ENCODE measurements at places on chromosomes 11 and 22.

- DNase-seq: no peak
Observed at GRCh38 chr22:29647954-29648737, 44.7 kb downstream of the NF2 start.

- DNase-seq: no peak
Observed at GRCh38 chr11:12159351-12160099, 49.1 kb downstream of the MICAL2 start.

DNA sequence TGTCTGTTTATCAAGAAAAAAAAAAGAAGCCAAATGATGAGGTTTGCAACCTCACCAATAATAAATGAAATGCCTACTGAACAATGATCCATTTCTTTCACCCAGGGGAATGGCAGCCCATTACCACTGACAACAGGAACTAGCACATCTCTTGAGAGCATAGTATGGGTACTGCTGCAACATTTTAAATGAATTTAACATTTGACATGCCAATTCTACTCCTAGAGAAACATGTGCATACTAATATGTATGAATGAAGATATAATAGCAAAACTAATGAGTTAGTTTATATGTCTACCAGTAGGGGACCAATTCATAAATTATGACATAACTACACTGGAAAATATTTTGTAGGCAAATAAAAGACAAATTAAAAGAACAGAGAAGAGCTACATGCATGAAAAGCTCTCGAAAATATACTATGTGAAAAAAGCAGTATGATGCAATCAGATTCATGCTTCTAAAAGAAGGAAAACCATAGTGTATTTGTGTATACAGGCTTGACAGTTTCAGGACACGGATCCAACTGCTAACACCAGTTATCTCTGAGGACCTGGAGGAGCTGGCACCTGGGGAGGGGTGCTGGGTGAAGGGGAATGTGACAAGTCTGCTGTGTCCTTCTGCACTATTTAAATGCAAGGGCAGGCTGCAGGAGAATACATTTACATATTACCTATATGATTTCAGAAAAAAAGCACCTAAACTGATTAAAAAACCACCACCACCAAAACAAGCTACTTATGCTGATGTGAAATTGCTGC, 6.9 kb downstream of the SMCO4 start:
- DNase-seq: no peak

DNA sequence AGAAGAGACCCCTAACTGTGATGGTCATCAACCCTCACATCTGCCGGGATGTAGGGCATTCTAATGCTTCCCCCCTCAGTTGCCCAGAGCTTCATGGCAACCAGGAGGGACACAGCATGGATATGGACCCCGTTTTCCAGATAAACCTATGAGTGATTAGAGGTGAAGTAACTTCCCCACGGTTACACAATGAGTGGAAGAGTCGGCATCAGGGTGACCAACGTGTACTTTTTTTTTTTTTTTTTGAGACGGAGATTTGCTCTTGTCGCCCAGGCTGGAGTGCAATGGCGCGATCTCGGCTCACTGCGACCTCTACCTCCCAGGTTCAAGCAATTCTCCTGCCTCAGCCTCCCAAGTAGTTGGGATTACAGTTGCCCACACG, 25.0 kb downstream of the TXN2 start:
- DNase-seq: no peak

DNA sequence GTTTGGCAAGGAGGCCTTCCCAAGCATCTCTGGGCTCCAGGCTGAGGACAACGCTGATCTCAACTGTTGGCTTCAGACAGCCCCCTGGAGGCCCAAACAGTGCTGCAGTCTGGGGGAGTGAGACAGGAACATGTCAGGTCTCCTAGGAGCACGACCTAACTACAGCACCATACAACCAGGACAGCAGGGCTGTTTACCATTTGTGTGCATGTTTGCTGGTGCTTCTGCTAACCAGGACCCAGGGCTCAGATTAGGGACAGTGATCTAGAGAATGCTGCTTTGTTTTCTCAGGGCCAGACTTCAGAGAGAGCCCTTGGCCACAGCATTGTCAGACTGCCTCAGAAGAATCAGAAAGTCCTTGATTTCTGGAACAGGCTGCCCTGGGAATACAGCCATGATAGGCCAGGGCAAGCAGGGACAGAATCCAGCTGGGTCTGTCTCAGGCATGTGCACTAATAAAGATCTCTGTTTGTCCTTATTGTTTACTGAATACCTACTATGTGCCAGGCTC, 126.5 kb downstream of the VPREB1 start:
- DNase-seq: no peak

DNA sequence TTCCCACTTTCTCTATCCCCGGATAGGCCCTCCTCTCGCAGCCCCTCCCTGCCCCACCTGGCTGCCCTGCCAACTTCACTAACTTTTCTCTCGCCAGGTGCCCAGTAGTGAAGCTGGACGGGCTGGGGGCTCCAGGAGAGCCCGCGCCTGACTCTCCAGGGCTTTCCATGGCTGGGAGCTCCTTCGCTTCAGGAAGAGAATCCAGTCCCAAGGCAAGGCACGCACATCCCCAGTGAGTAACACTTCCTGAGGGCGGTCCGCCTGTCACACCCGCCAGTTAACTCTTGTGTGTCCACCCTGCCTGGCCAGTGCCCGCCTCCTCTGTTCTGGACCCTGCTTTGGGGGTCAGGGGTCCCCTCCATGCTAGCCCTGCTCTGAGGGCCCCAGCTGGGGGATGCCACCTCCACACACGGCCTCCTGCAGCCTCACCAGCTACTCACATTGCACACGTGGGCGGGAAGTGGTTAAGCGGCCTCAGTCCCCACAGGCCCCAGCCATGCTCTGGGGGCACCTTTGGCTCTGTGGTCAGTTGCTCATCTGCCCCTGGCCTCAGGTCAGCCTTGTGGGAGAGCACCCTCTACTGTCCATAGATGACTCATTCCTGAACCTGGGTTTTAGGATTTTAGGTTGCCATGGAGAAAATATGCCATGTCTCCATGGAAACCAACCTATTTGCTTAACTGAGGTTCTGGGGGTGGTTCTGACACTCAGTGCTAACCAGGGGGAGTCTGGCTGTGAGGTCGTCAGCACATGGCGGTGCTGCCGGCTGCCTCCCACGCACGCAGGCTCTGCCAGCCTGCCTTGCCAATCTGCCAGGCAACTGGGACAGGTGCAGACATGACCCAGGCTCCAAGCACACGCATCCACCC, at the start of gene RIN1:
Gene RIN1, minus strand, starts transcription at position 201 of the 869 bp plus-strand sequence. Its CDS starts 32 bp downstream, at position 169.
- peak; percentile 71 for DNase-seq

- DNase-seq: no peak
Observed at GRCh38 chr11:119155733-119156492, 7.1 kb downstream of the ABCG4 start.

DNA sequence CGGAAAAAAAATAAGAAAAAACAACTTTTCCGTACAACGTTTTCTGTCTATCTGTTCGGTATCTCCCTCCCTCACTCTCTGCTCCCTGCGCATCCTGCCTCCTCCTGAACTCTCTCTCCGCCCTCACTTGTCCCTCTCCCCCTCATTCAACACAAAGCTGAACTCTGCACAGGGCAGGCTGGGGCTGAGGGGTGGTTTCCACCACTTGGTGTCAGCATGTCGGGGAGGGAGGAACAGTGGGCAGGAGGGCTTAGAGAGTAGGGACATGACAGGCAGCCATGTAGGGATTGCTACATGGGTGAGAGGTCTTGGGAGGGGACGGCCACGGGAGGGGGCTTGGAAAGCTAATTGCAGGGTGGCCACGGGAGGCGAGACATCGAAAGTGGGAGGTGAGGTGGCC, 17.6 kb downstream of the SLC22A12 start:
- DNase-seq: no peak

- no peak for DNase-seq
Observed at GRCh38 chr11:73298233-73298632, 9.8 kb upstream of the ARHGEF17 start.

GRCh38 chr22:20967697-20968211, 699 bp downstream of the AIFM3 start:
- no peak for DNase-seq

GRCh38 chr22:38461414-38462081, 6.3 kb upstream of the KDELR3 start:
- DNase-seq: peak; percentile 68

DNA sequence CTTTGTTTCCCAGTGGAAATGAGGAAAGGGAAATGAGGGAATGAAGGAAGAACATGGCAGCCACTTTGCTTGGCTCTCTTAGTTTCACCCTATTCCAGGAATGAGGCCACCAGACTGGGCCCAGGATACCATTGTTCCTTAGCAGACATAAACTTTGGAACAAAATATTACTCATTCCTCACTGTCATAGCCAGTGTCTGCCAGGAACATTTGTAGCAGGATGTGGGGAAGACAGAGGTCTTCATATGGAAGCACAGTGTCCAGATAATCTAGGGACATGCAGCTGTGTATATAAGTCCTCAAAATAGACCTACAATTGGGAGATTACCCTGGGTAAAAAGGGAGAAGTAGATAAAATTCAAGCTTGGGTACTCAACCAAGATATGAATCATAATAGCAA, 15.2 kb upstream of the FUT4 start:
- DNase-seq: no peak

- DNase-seq: no peak
Observed at GRCh38 chr11:70628855-70629844, 230.8 kb downstream of the CTTN start.
